ENCODE measurements at places on chromosomes 13 and 19.

DNA sequence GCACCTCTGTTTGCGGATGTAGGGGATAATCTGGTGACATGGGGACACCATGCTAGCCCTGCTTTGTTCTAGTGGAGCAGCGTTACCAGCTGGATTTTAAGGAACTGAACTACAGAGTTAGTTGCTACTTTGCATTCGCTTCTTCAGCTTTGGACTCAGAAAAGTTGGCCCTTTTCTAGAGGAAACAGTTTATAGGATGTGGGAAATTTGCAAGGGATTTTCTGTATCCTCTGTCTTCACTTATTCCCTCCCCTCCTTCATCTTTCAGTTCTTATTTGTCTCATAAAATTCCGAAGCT, 2.1 kb downstream of the GATAD2A start:
- DNase-seq: no peak

DNA sequence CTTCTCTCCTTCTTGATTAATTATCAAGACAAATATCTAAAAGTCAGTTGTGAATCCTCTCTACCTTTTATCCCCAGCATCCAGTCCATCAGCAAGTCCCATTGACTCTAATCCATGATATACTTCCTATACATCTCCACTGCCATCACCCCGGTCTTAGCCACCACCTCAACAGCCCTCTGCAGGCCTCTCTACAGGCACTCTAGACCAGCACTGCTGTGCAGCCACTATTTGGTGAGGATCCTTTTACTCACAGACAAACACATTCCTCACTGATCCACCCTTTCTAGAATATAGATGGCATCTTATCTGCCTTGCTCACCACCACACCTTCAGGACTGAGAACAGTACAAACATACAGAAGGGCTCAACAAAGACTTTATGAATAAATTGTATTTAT, 221.7 kb downstream of the RFC3 start:
- DNase-seq: no peak

GRCh38 chr13:44903574-44903985, 85.7 kb downstream of the NUFIP1 start:
- DNase-seq: no peak

GRCh38 chr13:25604106-25604505, 232.3 kb downstream of the ATP8A2 start:
- no peak for DNase-seq

- no peak for DNase-seq
Observed at GRCh38 chr13:60696602-60697001, 299.6 kb downstream of the TDRD3 start.

DNA sequence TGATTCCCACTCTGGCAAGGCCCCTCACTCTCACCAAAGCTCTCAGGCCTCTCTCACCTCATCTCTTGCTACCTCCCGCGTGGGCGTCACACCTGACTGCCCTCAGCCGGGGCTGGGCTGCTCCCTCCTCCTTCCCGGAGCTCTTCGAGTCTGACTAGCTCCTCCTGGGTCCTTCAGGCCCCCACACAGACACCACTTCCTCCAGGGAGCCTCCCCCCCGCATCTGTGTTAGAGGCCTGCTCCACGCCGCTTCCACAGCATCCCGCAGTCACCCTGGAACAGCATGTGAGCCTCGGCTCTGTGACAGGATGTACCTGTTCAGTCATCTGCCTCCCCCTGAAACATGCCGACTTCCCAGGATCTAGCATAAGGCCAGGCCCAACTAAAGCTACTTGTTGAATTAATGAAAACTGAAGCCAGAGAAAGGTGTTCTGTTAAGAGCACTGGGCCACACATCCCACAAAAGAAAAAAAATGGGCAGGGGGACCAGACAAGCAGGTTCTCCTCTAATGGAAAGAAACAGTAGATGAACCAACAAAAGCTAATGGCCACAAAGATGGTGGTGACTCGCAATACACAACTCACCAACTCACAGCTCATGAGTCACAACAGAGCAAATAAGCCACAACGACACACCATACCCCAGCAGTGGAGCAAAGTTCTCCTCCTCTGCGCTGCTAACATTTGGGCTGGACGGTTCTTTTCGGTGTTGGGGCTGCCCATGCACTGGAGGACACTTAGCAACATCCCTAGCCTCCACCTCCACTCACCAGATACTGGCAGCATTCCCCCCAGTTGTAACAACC, 3.0 kb downstream of the PPP6R1 start:
- DNase-seq: peak; percentile 26

DNA sequence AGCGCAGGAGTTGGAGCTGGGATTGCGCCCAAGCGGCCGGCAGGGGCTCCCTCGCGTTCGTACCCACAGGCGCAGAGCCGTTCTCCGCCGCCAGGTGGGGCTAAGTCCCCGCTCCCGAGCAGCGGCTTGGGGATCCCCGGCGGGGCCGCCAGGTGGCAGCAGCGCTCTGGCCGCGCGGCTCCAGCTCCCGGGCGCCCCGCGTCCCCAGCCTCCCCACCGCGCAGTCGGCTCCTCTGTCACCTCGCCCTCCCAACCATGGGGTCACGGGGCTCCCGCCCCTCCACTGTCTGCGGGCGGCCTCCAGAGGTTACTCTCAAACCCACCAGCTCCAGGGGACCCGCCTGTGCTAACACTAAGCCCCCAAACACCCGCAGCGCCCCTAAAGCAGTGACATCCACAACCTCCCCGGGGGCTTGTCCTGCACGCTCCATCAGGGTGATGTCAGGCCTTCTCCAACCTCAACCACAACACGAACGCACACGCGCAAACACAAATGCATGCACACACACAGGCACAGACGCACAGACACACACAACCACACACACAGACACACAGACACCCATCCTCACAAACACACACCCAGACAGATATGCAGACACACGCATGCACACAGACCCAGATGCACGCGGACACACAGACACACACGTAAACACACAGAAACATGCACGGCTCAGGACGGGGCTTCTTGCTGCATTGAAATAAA, 18.4 kb upstream of the KCTD15 start:
- DNase-seq: peak; percentile 55

- no peak for DNase-seq
Observed at GRCh38 chr13:110539894-110540293, 21.6 kb downstream of the RAB20 start.

DNA sequence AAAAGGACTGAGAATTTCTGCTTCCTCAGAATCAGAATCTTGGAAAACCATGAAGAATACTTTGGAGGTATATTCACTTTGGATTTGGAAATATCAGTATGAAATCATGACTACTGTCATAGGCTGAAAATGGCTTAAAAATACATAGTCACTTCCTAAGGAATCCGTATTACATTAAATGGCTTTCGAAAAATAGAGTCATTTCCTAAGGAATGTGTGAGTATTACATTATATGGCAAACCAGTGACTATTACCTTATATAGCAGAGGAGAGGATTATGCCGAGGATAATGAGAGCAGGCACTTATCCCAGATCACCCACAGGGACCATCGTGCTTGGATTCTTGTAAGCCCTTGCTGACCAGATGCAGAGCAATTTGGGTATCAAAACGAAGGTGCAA, 1471.8 kb downstream of the EFNB2 start:
- no peak for DNase-seq

- no peak for DNase-seq
Observed at GRCh38 chr13:27765650-27766049, 26.6 kb upstream of the GSX1 start.

- DNase-seq: no peak
Observed at GRCh38 chr13:110592665-110593064, 22.7 kb upstream of the NAXD start.

DNA sequence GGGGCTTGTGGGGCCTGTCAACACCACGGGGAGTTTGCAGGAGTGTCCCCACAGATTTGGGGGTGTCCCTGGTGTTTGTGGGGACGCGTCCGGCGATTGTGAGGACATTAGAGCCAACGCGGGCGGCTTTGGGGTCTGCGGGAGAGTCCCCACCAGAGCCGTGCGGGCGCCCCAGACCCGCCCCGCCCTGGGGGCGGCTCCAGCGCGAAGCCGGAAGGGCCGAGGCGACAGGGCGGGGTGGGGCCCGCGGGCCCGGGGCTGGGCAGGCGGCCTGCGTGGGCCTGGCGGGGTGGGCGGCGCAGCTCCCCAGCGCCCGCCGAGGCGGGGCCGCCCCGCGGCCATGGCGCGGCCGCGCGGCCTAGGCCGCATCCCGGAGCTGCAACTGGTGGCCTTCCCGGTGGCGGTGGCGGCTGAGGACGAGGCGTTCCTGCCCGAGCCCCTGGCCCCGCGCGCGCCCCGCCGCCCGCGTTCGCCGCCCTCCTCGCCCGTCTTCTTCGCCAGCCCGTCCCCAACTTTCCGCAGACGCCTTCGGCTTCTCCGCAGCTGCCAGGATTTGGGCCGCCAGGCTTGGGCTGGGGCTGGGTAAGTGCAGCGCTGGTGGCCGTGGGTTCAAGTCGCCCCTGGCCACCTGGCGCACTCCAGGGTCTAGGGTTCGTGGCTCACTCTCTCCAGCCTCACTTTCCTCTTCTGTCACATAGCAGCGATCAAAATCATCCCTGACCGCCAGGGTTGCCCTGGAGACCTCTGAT, 10.3 kb downstream of the PDE4A start:
- DNase-seq: no peak

GRCh38 chr13:41639237-41639904, 182.0 kb downstream of the RGCC start:
- no peak for DNase-seq

GRCh38 chr19:46945694-46946489, 73.7 kb upstream of the NPAS1 start:
- DNase-seq: no peak

GRCh38 chr13:23855360-23855759, 33.8 kb downstream of the MIPEP start:
- DNase-seq: no peak

- DNase-seq: peak; percentile 29
Observed at GRCh38 chr19:17522988-17523872, 11.8 kb downstream of the PGLS start.

- DNase-seq: no peak
Observed at GRCh38 chr13:84831666-84832657, 949.7 kb upstream of the SLITRK1 start.

DNA sequence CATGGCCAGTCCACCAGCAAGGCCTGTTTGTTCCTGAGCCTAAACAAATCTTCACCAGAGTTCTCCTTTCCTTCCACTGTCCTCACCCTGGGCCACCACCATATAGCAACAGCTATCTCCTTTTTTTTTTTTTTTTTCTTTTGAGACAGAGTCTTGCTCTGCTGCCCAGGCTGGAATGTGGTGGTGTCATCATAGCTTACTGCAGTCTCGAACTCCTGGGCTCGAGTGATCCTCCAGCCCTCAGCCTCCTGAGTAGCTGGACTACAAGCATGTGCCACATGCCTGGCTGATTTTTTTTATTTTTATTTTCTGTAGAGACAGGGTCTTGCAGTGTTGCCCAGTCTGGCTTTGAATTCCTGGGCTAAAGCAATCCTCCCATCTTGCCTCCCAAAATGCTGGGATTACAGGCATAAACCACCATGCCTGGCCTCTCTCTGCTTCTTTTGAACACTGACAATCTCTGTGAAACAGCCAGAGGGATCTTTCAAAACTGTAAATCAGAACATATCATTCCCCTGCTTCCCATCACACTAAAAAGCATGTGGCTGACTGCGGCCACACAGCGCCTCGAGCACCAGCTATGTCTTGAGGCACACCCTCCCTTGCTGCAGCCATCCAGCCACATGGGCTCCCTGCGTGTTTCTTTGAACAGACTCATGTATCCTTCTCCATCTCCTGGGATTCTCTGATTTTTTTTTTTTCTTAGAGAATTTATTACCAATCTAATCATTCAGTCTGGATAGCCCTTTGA, 110.6 kb downstream of the SIPA1L3 start:
- no peak for DNase-seq

- no peak for DNase-seq
Observed at GRCh38 chr13:23620613-23621315, 50.6 kb downstream of the TNFRSF19 start.

- DNase-seq: no peak
Observed at GRCh38 chr13:25046274-25046984, 49.5 kb upstream of the PABPC3 start.

- DNase-seq: no peak
Observed at GRCh38 chr13:94050686-94051085, 428.8 kb downstream of the DCT start.

Measured in stimulated activated CD8-positive, alpha-beta memory T cell treated with anti-CD3 and anti-CD28 coated beads, Interleukin-15, amount 100 ng/mL, for 4 hours (primary cell).